Stimulated activated CD8-positive, alpha-beta memory T cell treated with anti-CD3 and anti-CD28 coated beads, Interleukin-2, amount 100 ng/mL, for 48 hours (primary cell): ENCODE measurements at places on chromosomes 6 and 20.

- no peak for DNase-seq
Observed at GRCh38 chr20:47276851-47277534, 79.5 kb downstream of the ZMYND8 start.

DNA sequence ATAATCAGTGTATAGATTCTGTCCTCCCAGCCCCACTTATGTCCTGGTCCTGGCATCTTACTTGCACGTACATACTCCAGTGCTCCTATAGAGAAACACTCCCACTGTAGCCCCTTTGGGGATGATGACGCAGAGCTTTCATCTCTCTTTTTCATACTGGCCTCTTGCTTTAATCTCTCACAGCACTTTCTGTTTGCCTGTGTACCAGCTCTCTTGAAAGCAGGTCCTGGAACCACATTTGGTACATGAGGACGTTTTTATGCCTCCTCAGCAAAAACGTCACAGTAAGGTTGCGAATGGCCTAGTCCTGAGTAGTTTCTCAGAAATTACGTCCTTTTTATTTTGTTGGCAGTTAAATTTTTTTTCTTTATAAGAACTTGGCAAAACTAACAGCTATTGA is 10.8 kb downstream of the L3MBTL3 start:
- no peak for DNase-seq

GRCh38 chr6:108847738-108848115 is 495 bp upstream of the ARMC2 start:
- no peak for DNase-seq

DNA sequence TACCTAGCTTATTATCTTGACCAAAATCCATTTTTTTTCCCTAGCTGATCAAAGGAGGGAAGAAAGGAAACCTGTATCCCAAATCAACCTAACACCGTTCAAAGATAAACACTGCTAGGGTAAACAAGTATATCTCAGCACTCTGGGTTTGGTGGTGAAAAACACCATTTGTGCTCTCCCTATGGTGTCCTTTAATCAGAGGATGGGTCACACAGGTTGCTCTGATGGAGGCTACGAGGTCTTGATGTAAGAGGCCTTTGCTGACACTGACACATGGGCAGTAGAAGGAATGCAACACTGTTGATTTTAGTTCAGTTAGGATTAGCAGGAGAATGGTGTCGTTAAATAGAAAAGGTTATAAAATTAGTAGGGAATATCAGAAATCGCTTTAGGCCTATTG is 179.3 kb downstream of the HDGFL1 start:
- DNase-seq, result no peak
